ENCODE measurements at places on chromosomes 1 and 21.
A peak's percentile ranks its signal among the peaks of the same experiment; 100 is the strongest.

- no peak for DNase-seq
Observed at GRCh38 chr21:38039841-38040240, 123.6 kb upstream of the KCNJ6 start.

DNA sequence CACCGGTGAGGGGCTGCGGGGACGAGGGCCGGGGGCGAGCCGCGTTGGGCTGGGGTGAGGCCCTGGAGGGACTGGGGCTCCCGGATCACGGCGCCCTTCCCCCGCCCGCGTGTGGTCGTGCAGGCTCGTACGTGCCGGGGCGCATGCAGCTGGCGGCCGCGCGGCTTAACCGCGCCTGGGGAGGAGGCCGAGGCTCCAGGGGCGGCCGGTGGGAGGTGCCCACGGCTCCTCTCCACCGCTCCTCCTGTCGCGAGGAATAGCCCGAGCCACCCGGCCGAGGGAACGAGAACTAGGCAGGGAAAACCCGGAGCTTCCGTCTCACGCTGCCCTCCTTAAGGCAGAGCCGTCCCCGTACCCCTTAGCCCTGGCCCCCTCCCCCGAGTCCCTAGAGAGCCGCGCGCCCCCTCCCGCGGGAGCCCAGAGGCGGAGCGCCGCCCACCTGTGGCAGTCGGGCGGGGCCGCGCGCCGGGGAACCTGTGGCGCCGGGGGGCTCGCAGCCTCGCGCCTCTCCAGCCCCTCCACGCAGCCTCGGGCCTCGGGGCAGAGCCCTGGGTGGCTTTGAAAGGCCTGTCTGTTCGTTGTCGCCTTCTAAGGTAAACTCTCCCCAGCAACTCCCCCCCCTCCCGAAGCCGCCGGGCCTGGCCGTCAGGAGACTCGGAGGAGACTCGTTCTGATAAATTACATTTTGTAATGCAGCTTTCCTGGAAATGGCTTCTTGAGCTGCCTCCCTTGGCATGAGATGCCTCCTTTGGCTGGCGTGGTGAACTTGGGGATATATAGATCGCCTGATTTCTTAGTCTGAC, 746 bp downstream of the AK4 start:
- DNase-seq, result peak; percentile 74

- no peak for DNase-seq
Observed at GRCh38 chr1:227768125-227768439, 32.8 kb downstream of the SNAP47 start.

GRCh38 chr21:34594566-34595234, 20.2 kb downstream of the RCAN1 start:
- no peak for DNase-seq

GRCh38 chr1:193367863-193368262, 181.4 kb upstream of the B3GALT2 start:
- no peak for DNase-seq

DNA sequence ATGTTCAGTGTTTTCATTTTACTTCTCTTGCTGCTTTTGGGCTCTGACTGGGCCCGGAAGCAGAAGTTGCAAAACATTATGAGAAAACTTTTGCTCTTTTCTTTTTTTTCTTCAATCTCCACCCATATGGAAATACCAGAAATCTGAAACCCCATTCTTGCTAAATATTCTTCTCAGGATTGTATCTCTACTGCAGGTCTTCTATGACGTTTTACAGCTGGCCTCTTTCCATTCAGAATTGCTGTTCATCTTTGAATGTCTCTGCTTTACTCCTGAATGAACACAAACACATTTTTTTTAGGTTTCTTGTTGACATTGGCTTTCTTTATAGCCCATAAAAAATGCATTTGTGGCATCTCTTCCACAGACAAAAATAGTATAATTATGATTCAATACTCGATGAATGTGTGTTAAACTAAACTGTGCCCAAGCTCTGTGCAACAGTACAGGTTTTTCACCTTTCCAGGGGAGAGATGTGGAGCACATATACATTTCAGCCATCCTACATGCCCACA, 18.8 kb downstream of the PTPRC start:
- no peak for DNase-seq

- no peak for DNase-seq
Observed at GRCh38 chr1:217012659-217013058, 289.4 kb upstream of the ESRRG start.

DNA sequence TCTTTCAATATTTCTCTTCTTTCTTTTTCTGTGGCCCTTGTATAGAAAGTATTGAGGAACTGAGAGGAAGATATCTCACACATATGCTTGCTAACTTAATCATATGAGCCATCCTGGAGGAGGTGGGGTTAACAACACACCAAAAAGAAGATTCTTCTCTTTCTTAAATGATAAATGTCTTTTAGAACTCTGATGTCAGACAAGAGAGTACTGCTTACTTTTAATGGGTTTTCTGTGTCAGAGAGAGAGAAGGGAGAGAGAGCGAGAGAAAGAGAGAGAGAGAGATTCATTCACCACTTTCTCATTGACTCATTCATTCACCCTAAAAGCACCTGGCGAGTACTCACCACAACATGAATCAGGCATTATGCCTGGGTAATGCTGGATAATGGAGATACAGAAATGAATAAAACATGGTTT, 250.3 kb upstream of the SGIP1 start:
- no peak for DNase-seq

DNA sequence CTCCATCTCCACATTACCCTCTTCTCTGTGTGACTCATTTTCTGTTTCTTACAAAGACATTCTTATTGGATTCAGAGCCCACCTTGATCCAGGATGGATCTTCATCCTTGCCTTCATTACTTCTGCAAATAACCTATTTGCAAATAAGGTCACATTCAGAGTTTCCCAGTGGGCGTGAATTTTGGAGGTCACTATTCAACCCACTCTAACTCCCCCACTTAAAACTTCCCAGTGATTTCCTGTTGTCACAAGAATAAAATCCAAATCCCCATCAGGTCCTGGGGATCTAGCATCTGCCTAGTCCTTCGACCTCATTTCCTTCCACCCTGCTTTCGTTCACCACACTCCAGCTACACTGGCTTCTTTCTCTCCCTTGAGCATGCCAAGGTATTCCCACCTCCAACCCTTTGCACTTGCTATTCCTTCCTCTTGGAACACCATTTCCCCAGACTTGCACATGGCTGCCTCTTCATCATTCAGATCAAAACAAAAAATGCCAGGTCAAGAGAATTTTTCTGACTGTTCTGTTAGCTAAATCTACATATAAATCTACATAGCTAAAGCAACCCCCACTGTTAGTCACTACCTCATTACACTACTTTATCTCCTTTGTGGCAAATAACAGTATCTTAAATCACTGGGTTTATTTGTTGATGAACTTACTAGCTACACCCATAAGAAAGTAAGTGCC, 187.2 kb downstream of the TOMM20 start:
- no peak for DNase-seq

DNA sequence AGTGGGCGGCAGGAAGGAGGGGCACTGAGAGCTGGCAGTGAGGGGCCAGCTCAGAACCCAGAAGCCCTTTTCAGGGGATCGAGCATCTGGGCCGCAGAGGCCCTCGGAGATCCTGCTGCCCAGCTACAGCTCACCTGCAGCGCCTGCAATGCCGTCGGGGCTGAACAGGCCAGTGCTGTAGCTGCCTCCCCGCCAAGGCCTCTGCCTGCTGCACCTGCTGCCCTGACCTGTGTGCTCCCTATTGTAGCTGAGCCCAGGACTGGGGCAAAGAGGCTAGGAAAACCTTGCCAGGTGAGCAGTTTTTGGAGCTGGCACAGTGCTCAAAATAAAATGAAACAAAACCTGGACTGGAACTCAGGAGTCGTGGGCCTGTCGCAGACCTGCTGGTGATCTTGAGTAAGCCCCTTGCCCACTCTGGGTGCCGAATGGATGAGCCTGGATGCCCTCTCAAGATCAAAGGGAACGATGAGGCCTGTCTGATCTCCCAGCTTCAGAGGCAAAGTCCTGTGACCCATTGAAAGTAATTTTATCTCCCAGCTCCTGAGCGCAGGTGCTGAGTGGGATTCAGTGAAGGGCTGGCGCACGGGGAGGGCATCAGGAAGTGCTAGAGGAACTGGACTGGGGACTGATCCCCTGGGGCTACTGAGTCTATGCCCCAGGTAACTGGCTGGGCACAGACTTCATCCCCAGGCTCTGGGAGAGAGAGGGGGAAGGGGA, 154.6 kb downstream of the FOXD2 start:
- no peak for DNase-seq

DNA sequence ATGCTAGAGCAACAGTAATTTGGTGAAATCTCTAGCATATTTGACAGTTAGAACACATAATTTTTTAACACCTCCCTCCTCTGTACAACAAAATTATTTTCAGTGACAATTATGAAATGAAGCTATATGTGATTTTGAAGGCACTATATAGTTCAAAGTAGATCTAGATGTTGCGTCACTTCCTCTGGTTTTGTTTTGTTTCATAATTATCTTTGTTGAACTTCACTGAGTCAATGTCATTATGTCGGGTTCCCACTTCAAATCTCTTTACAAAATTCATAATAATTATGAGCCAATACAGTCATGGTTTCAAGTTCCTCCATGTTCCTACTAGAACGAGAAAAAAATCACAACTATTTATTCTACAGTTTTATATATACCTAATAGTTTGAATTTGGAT, 254.8 kb upstream of the PLXNA2 start:
- no peak for DNase-seq

GRCh38 chr1:41502912-41503311, 18.4 kb upstream of the EDN2 start:
- no peak for DNase-seq

- no peak for DNase-seq
Observed at GRCh38 chr1:2937805-2938204, 83.5 kb upstream of the ACTRT2 start.

GRCh38 chr21:34197561-34197960, 124.2 kb downstream of the MRPS6 start:
- DNase-seq, result no peak

DNA sequence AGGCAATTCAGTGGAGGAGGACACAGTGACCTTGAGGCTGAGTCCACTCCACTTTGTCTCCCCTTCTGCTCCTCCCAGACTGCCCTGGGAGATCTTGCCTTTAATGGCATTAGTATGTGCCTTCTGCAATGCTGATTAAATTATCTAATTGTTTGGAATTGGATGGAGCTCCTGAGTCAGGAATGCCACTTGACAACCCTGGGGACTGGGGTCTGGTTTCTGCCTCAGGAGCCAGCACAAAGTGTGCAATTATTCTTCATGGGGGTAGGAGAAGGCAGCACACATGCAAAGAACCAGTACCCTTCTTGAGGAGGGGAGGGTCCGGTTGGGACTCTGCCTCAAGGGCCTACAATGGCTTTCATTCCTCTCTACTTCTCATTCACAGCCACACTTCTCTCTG, 11.9 kb upstream of the PLXNA2 start:
- DNase-seq, result no peak

GRCh38 chr21:36550761-36551160, 70.8 kb upstream of the CLDN14 start:
- DNase-seq, result no peak

Data from NCI-H146 (cell line).